Urinary bladder (tissue), 4 donors: ENCODE measurements at places on chromosomes 1 and 21. TPM values are rescaled to one million over a fixed set of nuclear protein-coding genes. Genes with fewer than 3 reads are reported as not detected.

The PLA2G2F gene
- total RNA-seq: 1.3 TPM

The CELA3A gene
- total RNA-seq: not detected

The CNN3 gene
- 350 TPM for total RNA-seq

The INTS7 gene
- 24.3 TPM for total RNA-seq

The MEX3A gene
- total RNA-seq: 7.2 TPM

The OR2L8 gene
- total RNA-seq: 0.53 TPM

The UQCRHL gene
- 2.9 TPM for total RNA-seq

The TRPM2 gene
- total RNA-seq: 1.2 TPM

The DNM3 gene
- total RNA-seq: 11.7 TPM

The SRM gene
- 9.0 TPM for total RNA-seq

The ETNK2 gene
- total RNA-seq: 7.7 TPM

The PYHIN1 gene
- 0.69 TPM for total RNA-seq

The DCST1 gene
- total RNA-seq: not detected

The CRYAA gene
- not detected for total RNA-seq

The TENT5C gene
- total RNA-seq: 15.4 TPM

The GBP3 gene
- total RNA-seq: 55.4 TPM

The AZIN2 gene
- 9.6 TPM for total RNA-seq

The EFNA1 gene
- total RNA-seq: 31.1 TPM

The NIBAN1 gene
- total RNA-seq: 148 TPM

The ILF2 gene
- total RNA-seq: 132 TPM

The SDE2 gene
- total RNA-seq: 30.1 TPM

The ZNF648 gene
- total RNA-seq: 0.11 TPM

The EFNA4 gene
- 7.5 TPM for total RNA-seq

The ITGB2 gene
- 20.8 TPM for total RNA-seq

The ZFP69B gene
- total RNA-seq: 6.6 TPM

The VCAM1 gene
- 136 TPM for total RNA-seq

The KRTAP12-4 gene
- not detected for total RNA-seq

The CLCA1 gene
- total RNA-seq: not detected

The LIN9 gene
- total RNA-seq: 11.3 TPM

The OR2T2 gene
- not detected for total RNA-seq

The FLG gene
- total RNA-seq: 0.05 TPM

The CD84 gene
- 5.3 TPM for total RNA-seq

The HHAT gene
- 10.8 TPM for total RNA-seq

The PLA2G4A gene
- total RNA-seq: 36.8 TPM

The VWA5B1 gene
- total RNA-seq: 0.58 TPM

The CHODL gene
- total RNA-seq: 31.8 TPM

The HPCAL4 gene
- total RNA-seq: 2.5 TPM

The FPGT gene
- 55.5 TPM for total RNA-seq

The CD52 gene
- 3.3 TPM for total RNA-seq

The USP21 gene
- total RNA-seq: 12.5 TPM

The KLHDC8A gene
- 3.0 TPM for total RNA-seq

The DDX59 gene
- total RNA-seq: 34.8 TPM

The TESK2 gene
- 3.2 TPM for total RNA-seq

The CADM3 gene
- 8.7 TPM for total RNA-seq

The SLAMF6 gene
- 0.53 TPM for total RNA-seq

The SH2D1B gene
- total RNA-seq: 0.37 TPM

The BTG3 gene
- 50.7 TPM for total RNA-seq

The KCNK2 gene
- 3.3 TPM for total RNA-seq

The TMEM269 gene
- total RNA-seq: not detected

The MIXL1 gene
- not detected for total RNA-seq

The YBEY gene
- 10.6 TPM for total RNA-seq

The AMPD1 gene
- total RNA-seq: 1.9 TPM

The PRSS38 gene
- not detected for total RNA-seq

The RXRG gene
- 4.5 TPM for total RNA-seq
